ENCODE measurements at places on chromosomes 2 and 18.
A peak's percentile ranks its signal among the peaks of the same experiment; 100 is the strongest.

GRCh38 chr2:24626131-24626530 lies 135.1 kb downstream of the NCOA1 start:
- no peak for DNase-seq

DNA sequence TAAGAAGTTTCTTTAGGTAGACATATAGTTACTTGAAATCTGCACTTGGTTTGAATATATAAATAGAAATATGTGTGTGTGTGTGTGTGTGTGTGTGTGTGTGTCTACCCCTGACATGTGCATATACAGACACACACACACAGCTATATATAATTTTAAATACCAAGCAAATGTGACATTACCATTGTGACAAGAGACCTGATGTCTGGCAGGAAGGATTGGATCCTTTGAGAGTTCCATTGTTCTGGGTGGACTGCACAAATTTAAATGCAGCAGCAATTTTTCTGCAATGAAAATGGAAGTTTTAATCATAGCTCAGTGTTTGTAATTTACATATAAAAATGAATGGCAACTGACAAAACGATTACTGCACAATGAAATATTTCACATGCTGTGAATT lies 87.8 kb upstream of the CCDC195 start:
- no peak for DNase-seq

GRCh38 chr2:29033172-29033571 lies 41.2 kb downstream of the PCARE start:
- DNase-seq = no peak

GRCh38 chr2:226687641-226688253 lies 111.9 kb downstream of the IRS1 start:
- no peak for DNase-seq

- no peak for DNase-seq
Measured at GRCh38 chr18:703213-703967, 9.0 kb downstream of the ENOSF1 start.

DNA sequence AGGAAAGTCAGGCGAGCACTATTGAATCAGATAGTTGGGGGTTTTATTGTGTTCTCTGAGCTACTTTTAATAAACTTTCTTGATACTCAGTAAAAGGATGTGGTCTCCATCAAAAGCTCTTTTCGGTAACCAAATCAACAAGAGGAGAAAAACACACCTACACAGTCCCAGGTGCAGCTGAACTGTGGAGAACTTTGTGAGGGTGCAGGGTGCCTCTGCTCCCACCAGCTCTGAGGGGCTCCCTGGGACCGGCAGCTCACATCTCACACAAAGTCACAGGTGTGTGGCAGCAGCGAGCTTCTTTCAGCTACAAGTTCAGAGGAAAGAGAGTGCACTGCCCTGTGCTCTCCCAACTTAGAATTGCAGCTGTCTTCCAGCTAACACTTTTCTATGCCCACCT lies 650.4 kb downstream of the RNF144A start:
- DNase-seq = peak; percentile 3

- no peak for DNase-seq
Measured at GRCh38 chr2:178233428-178233827, 39.1 kb downstream of the OSBPL6 start.

- no peak for DNase-seq
Measured at GRCh38 chr2:159052157-159052601, 83.7 kb downstream of the TANC1 start.

- DNase-seq = no peak
Measured at GRCh38 chr18:58838165-58838860, 26.4 kb upstream of the ZNF532 start.

DNA sequence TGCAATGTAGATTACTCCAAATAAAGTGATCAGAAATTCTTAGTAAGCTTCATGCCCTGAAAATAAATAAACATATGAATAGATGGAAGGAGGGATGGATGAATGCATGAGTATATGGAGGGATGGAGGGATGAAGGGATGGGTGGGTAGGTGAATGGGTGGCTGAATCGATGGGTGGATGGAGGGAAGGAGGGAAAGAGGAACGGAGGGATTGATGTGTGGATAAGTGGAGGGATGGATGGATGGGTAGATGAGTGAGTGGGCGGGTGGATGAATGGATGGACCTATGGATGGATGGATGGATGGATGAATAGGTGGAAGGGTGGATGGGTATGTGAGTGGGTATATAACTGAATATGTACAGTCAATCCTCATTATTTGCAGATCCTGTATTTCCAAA lies 276.7 kb upstream of the ACVR2A start:
- DNase-seq = no peak

DNA sequence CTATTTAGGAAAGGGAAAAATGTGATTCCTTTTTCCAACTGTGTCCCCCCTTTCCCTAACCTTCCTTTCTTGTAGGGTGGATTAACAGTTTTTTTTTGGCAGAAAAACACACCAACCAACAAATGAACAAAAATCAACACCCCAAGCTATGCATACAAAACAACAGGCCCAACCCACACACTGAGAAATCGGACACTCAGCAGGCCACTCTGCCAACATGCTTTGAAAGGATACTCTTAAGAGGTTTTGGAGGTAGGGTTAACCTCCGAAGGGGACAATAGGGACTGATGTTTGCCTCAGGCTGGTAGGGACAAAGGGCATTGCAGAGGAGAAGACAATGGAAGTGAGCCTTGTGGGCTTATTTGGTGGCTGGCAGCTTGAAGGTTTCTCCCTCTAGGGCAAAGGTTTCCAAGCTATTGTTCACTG lies 33.1 kb upstream of the POLE4 start:
- no peak for DNase-seq

DNA sequence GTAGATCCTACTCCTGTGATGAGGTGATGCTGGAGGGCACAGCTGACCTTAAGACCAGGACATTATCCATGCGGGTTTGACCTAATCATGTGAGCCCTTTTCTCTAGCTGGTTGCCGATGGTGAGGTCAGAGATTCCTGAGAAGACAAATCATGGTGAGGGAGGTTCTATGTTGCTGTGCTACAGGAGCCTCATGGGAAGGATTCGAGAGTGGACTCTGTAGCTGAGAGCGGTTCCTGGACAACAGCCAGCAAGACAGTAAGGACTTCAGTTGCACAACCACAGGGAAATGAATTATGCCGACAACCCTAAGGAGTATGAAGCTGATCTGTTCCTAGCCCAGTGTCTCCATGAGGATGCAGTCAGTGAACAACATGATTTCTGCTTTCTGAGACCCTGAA lies 80.4 kb downstream of the EPB41L3 start:
- no peak for DNase-seq

GRCh38 chr2:235661952-235662351 lies 168.1 kb downstream of the AGAP1 start:
- no peak for DNase-seq

- DNase-seq = no peak
Measured at GRCh38 chr2:186593523-186593922, 3.7 kb downstream of the ITGAV start.

DNA sequence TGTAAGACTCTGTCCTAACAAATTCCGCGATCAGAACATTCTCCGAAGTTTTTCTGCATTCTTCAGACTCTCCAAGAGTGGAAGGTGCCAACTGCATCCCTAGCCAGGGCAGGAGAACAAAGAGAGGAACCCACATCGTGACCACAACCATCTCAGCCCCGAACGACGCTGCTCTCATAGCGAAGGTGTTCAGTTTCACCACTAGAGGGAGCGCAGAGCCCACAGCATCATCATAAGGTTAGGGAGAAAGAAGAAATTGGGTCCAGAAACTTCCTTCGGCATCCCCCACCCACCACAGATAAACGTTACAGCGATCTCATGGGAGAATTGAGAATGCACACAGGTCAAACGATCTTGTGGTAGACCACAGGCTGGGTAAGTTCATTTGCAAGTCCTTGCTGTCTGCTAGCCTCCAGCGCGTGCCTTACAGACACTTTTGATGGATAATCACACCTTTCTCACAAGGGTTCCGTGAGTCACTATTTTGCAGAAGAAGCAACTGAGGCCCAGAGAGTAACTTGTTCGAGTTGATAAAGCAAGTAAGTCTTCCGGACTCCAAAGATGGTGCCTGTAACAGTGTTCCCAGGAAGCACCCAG lies 53.7 kb upstream of the ARL4C start:
- DNase-seq = peak; percentile 32

GRCh38 chr2:169129703-169130243 lies 60.4 kb downstream of the DHRS9 start:
- DNase-seq = no peak

GRCh38 chr18:77091366-77091765 lies 41.2 kb downstream of the MBP start:
- no peak for DNase-seq
